ENCODE measurements at places on chromosomes 5 and 9.
A peak's percentile ranks its signal among the peaks of the same experiment; 100 is the strongest.

GRCh38 chr5:93358176-93358575 is 222.8 kb downstream of the NR2F1-AS1 start:
- no peak for DNase-seq

DNA sequence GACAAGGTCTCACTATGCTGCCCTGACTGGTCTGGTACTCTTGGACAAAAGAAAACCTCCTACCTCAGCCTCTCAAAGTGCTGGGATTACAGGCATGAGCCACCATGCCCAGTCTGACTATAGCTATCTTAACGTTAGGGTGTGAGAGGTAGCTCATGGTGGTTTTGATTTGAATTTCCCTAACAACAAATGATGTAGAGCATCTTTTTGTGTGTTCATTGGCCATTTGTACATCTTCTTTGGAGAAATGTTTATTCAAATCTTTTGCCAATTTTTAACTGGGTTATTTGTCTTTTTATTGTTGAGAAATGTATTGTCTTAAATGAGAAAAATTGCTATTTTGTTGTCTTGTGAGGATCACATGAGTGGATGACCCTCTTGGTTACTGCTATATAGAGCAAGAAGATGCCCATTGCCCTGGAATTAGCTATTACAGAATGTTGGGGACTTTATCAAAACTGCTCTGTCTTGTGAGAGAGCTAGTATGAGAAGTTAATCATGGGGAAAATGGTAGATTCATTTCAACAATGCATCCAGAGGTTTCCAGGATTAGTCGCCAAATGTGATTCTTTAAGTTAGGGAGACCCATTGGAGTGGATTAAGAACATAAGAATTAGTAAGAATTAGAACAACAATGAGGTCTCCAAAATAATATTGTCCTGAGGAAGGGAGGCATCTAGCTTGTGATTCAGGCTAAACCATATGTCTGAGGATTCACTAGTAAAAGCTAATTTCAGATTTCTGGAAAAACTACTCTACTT is 124.3 kb upstream of the MOCS2 start:
- DNase-seq, result no peak

GRCh38 chr9:12880406-12881015 is 105.7 kb downstream of the LURAP1L start:
- no peak for DNase-seq

GRCh38 chr9:111582888-111583287 is 16.6 kb downstream of the PTGR1 start:
- DNase-seq, result no peak

GRCh38 chr9:110047955-110048402 is 160.0 kb downstream of the C9orf152 start:
- no peak for DNase-seq

- no peak for DNase-seq
Measured at GRCh38 chr5:158245513-158245912, 386.6 kb upstream of the CLINT1 start.

DNA sequence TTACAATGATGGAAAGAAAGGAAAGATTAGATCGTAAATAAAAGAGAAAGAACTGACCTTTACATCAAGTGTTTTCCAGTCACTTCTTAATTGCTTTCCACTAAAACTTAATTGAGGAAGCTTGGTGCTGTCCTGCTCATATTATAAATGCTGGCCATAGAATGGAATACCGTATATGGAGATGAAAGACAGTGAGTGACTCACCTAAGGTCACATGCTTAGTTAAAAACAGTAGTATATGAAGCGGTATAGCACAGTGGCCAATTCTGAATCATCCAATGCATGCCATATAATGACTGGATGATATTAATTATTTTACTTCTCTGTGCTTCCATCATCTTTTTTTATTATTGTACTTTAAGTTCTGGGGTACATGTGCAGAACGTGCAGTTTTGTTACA is 482.4 kb upstream of the SGCD start:
- DNase-seq, result no peak

- DNase-seq, result peak; percentile 41
Measured at GRCh38 chr9:84411683-84412267, 71.2 kb upstream of the SLC28A3 start.

- no peak for DNase-seq
Measured at GRCh38 chr5:6989230-6989629, 276.0 kb downstream of the TENT4A start.

GRCh38 chr5:58484505-58484904 is 6.7 kb upstream of the GAPT start:
- DNase-seq, result no peak

GRCh38 chr9:120886490-120886967 is 9.5 kb upstream of the PHF19 start:
- no peak for DNase-seq

GRCh38 chr5:96577909-96578308 is 84.3 kb upstream of the CAST start:
- no peak for DNase-seq

DNA sequence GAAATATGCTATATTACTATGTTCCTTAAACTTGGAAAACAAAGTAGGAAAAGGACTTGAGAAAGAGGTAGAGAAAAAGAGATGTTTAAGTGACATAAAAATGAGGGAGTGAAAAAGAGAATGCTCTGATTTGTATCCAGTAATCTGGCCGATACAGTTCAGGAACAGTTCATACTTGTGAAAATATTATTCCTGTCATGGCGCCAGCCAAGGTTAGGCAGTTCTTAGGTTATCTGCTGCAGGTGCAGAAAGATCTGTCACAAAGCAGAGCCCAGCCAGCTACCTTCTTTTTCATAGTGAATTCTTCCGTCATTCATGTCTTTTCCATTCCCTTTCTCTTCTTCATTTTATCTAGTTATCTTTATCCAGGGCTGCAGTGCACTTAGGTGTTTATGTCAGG is 256.3 kb downstream of the ADAMTSL1 start:
- DNase-seq, result no peak

DNA sequence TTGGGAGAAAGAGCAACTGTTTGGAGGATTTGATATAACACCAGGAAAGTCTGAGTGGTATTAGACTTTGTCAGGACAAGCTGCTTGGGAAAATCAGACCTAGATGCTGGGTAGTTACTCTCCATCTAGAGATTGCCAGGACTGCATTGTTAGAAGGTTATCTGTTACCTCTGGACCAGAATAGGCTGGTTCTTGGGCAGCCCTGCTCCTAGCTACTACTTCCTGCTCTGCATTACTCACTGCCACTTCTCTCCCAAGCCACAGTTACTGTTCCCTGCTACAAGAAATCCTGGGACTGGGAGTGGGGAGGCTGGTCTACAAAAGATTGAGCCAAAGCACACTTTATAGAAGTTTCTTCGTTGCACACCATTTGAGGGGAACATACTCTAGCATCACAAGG is 95.5 kb upstream of the KCNN2 start:
- DNase-seq, result no peak

GRCh38 chr5:1105350-1106265 is 6.3 kb downstream of the SLC12A7 start:
- DNase-seq, result no peak

DNA sequence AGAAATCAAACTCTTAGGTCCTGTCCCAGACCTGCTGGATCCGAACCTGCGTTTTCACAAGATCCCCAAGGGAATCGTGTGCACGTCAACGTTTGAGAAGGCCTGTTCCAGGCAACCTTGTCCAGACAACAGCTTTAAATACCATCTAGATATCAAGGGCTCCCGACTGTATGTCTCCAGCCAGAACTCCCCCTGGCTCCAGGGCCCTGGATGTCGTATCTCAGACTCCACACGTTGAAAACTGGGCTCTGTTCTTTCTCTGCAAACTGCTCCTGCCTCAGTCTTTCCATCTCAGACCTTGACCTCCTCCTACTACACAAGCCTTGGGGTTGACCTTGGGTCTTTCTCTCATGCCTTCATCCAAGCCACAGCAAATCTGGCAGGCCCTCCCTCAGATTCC is 5.8 kb upstream of the ENG start:
- DNase-seq, result peak; percentile 92

DNA sequence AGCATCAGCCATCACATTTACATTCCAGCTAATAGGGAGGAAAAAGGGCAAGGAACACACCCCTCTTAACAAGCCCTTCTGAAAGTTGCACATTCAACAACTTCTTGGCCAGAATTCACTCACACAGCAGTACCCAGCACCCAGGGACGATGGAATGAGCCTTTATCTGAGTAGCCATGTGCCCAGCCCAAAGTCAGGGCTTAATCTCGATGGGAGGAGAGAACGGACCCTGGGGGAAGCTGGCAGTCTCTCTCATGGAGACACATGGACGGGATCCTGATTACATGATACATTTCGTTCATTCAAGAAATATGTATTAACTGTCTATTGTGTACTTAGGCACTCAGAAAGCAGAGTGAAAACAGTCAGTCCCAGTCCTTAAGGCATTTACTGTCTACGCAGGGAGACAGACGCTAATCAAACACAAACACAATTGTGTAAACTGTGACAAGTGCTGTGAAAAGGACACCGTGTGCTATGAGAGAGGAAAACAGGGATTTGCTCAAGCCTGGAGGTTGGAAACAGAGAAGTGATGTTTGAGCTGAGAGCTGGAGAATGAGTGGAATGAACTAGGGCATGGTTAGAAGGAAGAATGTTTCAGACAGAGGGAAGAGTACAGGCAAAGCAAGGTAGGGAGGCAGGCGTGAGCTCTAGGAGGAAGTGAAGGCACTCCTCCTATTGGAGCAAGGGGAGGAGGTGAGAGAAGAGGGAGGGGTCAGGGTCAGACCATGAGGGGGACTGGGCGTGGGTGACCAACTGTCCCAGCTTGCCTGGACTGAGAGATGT is 7.4 kb downstream of the OTULINL start:
- DNase-seq, result no peak

GRCh38 chr5:81371354-81371876 is 22.5 kb downstream of the ACOT12 start:
- DNase-seq, result no peak

Measured in coronary artery (tissue), 2 donors.